Stimulated activated CD4-positive, alpha-beta T cell treated with anti-CD3 and anti-CD28 coated beads, TNF-alpha, amount 100 ng/mL, for 1 hour (primary cell): ENCODE measurements at places on chromosomes 12 and 14.

- no peak for DNase-seq
Observed at GRCh38 chr12:79023784-79024183, 159.2 kb downstream of the SYT1 start.

DNA sequence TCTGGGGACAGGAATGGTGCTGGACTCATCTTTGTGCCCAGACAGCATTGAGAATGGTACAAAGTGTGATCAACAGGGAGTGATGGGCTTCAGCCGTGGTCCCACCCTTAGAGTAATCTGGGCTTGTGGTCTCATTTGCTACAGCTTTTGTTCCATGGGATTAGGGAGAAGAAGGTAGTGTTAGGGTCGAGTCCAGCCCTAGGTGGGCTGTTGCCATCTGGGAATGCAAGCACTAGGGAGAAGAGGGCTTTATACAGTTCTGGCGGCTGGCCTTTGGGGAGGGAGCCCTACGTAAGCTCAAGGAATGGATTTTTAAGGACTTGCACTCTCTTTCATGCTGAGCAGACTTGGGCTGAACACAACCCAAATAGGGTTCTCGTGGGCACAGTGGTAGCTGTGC lies 4.9 kb downstream of the PLEKHG3 start:
- DNase-seq, result no peak

- no peak for DNase-seq
Observed at GRCh38 chr12:72288911-72289310, 16.7 kb downstream of the TRHDE start.

- DNase-seq, result no peak
Observed at GRCh38 chr14:72014486-72014885, 82.3 kb downstream of the RGS6 start.

DNA sequence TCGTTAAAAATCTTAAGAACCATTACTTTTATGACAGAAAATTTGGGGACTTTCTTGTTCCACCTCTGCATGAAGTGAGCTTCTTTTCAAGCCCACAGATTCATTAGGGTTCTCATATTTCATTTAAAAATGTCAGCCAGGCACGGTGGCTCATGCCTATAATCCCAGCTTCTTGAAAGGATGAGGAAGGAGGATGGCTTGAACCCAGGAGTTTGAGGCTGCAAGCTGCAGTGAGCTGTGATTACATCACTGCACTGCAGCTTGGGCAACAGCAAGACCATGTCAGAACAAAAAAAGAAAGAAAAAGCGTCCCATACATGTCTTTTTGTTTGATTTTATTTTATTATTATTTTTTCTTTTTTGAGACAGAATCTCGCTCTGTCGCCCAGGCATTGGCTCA lies 43.4 kb upstream of the ATF1 start:
- no peak for DNase-seq

- peak; percentile 42 for DNase-seq
Observed at GRCh38 chr12:54579696-54580333, 8.6 kb downstream of the PPP1R1A start.

GRCh38 chr12:21573733-21574358 lies 30.8 kb downstream of the GYS2 start:
- DNase-seq, result no peak

- DNase-seq, result no peak
Observed at GRCh38 chr14:102500158-102500662, 9.4 kb downstream of the ANKRD9 start.

DNA sequence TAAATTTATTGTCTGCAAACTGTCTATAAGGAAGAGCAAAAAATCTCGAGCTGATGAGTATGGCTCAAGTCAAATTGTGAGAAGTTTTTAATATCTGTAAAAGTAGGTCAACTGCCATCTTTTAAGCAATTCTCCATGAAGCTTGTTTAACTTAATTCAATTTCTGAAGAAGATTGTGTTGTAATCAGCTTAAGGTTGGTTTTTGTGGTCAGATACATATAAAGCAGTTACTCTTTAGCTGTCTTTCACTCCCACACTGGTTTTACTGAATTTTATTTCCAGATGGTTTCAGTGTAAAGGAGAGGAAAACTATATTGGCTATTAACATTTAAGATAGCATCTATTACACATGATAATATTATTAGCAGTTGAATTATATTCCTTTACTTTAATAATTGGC lies 1165.1 kb downstream of the SLC16A7 start:
- DNase-seq, result no peak

DNA sequence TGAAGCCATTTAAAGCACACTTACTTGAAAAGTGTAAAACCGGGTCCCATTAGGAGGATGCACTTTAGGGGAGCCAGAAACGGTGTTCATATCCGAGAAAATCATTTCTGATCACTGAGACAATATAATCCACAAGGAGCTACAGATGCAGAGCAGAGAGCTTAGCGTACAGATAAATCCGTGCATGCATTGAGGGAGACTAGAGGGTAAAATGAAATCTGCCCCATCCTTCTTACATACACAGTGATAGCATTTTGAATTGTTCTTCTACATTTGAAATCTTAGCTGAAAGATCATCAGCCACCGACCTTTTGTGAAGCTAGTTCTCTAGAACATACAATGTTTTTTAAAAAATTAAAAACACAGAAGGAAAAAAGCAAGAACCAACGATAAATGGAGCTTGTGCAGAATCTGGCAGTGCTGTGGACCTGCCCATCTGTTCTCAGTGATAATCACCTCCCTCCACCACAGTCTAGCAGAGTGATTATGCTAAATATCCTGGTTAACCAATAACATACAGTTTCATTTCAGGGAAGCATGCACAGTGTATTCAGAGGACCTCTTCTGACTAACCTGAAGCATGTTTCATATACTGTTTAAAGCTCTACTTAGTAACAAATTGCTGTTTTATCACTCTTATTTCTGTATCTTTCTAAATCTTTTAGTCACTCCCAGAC lies 161.1 kb downstream of the PPFIA2 start:
- no peak for DNase-seq

DNA sequence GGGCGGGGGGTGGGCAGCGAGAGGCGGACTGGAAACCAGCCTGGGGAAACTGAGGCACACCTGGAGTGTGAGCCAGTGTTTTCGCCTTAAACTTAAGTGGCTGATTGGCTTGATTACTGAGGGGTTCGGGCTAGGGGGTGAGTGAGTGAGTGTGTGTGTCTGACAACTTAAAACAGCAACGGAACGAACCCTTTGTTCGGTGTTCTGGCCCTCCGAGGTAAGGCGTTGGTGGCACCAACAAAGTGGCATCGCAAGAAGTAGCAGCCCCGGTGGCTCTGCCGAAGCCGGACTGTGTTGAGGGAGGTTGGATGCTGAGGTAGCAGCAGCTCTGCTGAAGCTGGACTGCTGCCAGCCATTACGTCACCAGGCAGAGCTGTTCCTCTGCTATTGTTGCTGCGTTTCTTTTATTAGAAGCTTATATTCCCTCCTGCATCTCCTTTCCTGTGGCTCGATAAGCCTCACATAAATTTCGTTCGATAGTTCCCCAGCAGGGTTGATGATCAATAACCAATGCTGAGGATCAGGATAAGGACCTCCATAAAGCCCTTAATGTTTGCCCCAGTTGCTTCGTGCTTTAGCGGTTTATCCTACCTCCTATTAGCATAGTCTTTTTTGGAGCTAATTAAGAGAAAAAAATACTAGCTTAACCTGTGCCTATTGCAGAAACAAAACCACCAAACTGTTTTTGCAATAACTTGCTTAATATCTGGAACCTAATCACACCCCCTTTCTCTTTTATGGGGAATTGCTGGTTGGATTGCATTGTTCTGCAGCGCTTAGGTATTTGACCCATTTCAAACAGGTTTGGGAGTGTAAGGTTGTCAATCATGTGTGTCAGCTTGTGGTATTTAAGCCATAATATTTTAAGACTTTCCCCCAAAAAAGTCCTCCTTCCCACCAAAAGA lies 1.3 kb downstream of the GPR137C start:
- peak; percentile 67 for DNase-seq

GRCh38 chr14:32023540-32023939 lies 53.6 kb upstream of the ARHGAP5 start:
- no peak for DNase-seq
